ENCODE measurements at places on chromosomes 12 and 14. TPM values are rescaled to one million over a fixed set of nuclear protein-coding genes. Genes with fewer than 3 reads are reported as not detected.

GRCh38 chr12:43044241-43044640, 454.7 kb upstream of the PRICKLE1 start:
- DNase-seq, result no peak

Gene RNASE2
- not detected for total RNA-seq

Gene MFAP5
- total RNA-seq, result not detected

Gene AGAP2
- 12.0 TPM for total RNA-seq

- no peak for DNase-seq
These were observed 88.2 kb downstream of the CACNA1C start for GRCh38 chr12:2140858-2141519.

Gene KRT78
- total RNA-seq, result not detected

DNA sequence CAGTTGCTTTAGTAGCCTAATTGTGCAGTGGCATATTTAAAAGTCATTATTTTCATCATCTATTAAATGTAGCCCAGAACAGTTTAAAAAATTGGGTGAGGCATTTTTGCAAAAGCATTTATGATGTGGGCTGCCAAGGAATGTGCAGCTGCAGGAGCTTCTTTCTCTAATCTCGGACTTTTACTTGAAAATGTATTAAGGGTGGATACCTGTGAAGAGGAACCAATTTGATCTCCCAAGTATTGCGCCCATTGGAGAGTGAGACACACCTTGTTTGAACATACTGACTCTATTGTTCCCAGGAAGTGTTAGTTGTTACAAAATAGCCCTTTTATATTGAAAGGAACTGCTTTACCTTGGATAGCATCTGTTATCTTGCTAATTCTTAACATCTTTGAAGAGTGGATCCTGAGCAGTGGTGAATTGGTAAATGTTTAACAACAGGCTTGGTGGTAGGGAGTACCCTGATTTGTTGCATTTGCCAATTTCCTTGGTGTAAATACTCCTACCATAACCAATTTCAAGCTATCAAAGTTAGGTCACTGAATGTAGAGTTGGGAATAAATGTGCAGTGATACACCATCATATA, 42.5 kb upstream of the HMGA2 start:
- DNase-seq, result no peak

Gene KCNC2
- not detected for total RNA-seq

GRCh38 chr12:51534216-51535074, 56.6 kb upstream of the SCN8A start:
- no peak for DNase-seq

All from Karpas-422 (cell line).